ENCODE measurements at places on chromosomes 3 and 15.

DNA sequence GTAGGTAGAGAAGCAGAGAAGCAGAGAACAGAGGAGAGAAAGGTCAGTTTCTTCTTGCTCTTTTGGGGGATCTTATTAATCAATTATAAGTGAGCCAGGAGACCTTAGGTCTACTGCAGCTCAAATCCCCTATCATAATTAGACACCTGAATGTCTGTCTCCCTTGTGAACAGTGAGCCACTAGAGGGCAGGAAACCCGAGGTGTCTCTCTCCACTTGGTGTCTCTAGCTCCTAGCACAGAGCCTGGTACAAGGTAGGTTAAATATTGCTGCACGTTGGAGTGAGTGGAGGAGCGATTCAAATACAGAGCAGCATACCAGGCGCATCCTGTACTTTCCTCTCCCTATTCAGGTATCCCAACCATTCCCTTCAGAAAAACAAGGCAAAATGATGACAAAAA lies 2.0 kb upstream of the ST8SIA2 start:
- no peak for DNase-seq

GRCh38 chr15:67035886-67036285 lies 29.5 kb upstream of the SMAD3 start:
- DNase-seq, result no peak

- no peak for DNase-seq
Observed at GRCh38 chr3:176926688-176927087, 270.6 kb downstream of the TBL1XR1 start.

DNA sequence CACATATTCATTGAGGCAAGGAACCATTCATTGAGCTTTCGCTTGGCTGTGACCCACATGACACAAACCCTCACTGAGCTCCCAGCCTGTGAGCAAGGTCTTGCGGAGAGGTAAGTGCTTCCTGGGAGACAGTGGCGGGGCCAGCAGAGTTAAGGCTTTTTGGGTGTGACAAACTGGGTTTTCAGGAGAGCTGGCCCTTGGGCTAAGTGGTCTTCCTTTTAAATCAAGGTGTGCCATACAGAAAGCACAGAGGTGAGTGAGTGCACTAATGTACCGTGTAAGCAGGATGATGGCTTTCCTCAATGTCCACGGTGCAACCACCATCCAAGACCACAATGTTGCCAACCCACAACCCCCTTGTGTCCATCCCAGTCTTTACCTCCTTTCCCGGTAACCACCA lies 28.6 kb downstream of the POMGNT2 start:
- no peak for DNase-seq

GRCh38 chr3:31768479-31769125 lies 212.5 kb downstream of the OSBPL10 start:
- DNase-seq, result peak; percentile 74

GRCh38 chr3:126467611-126467955 lies 8.1 kb downstream of the ZXDC start:
- peak; percentile 42 for DNase-seq

DNA sequence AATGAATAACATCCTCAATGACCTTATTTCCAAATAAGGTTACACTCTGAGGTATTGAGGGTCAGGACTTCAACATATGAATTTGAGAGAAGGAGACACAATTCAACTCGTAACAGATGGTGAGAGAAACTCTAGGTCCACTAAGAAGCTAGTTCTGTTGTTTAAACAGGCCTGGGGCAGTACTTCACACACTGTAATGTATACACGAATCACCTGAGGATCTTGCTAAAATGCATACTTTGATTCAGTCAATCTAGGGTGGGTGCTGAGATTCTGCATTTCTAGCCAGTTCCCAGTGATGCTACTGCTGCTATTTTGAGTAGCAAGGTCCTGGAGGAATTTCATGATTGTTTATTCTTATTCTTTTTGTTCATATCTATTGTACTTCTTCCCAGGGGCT lies 186.8 kb downstream of the SATB1 start:
- no peak for DNase-seq

DNA sequence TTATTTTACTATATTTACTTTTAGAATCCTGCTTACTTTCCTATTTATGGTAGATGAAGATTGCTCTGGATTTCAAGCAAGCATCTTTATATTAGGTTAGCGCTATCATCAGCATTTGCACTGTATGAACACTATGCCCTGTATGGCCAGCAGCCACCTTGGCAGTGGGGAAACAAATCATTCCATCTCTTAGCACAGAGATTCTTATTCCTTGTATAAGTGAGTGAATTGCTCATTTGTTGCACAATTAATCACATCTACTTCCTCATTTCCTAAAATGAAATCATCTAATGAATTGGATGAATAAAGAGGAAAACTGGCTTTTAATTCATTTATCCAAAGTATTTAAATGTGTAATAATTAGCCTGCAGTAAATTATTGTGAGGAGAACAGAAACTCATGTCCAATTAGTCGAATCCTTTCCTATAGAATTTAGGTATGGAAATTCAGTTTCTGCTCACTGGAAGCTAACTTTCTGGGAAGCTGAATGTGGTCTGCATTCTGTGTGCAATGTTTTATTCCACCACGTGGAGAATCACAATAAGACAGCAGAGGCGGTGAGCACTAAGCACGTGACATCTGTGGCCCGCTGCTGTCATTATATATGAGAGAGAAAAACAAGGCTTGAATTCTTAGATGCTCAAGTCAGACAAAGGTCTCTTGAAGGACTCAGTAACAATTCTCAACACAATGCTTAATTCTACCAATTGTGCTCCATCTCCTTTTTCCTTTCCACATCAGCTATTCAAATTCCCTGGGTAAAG lies 93.4 kb downstream of the PEX5L start:
- DNase-seq, result no peak

GRCh38 chr3:20225769-20226168 lies 39.8 kb upstream of the SGO1 start:
- no peak for DNase-seq

DNA sequence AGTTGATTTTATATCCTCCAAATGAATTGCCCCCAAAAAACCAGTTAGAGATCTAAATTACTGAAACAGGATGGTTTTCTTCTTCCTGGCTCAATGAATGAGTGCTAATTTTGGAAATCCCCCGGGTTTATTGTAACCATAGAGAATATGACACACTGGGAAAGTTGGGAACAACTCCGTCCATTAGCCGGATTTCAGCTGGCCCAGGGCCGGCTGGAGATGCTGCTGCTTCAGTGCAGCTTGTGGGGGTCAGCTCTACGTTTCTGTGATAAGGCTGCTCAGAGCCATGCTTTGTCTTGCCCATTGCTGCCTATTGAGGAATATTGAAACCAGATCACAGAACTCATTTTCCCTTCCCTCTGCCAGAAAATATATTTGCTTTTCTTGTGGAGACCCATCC lies 20.3 kb downstream of the GYG1 start:
- DNase-seq, result no peak

GRCh38 chr3:5585085-5585484 lies 397.6 kb downstream of the EDEM1 start:
- DNase-seq, result no peak

DNA sequence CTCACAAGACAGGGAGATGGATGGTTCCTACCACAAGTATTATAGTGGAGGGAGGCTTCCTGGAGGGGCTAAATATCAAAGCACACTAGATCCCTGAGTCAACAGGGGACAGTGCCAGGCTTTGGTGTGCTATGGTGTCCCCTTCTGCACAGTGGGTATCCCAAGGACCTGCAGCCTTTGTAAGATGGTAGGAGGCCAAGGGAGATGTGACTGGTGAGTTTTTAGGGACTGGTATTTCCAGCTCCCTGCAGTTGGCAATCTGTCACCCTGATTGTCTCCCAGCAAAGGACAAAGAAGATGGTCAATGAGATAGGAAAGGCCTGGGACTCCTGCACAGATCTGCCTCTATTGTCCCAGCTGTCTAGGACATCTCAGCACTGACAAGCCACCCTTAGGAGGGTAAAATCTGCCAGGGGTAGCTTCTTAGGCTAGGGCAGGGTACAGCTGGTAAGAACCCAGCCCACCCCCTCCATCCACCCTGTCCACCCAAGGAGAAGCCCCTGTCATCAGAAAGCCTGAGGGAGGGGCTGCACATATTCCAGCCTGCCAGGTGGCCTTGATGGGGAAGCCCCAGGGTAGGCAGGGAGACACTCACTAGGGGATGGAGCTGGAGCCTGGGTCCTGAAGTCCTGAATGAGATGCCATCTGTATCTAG lies 631 bp downstream of the CYP1A1 start:
- no peak for DNase-seq

DNA sequence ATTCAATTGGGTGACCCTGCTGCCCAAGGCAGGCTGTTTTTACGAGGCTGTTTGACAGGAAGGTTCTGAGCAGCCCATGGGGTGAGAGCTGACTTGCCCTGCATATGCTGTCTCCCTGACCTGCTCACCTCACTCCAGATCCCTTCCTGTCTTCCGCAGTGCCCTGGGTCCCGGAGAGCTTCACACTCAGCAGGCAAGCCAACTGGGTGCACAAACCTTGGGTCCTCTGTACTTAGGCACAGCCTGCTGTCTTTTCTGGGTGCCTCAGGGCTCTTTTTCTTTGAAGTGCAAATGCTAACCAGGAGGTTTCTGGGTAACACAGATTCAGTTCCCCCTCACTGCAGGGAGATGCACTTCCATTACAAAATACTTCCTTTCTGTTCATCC lies 32.8 kb downstream of the ZXDC start:
- peak; percentile 31 for DNase-seq

GRCh38 chr3:15892311-15893227 lies 94.8 kb upstream of the ANKRD28 start:
- no peak for DNase-seq

DNA sequence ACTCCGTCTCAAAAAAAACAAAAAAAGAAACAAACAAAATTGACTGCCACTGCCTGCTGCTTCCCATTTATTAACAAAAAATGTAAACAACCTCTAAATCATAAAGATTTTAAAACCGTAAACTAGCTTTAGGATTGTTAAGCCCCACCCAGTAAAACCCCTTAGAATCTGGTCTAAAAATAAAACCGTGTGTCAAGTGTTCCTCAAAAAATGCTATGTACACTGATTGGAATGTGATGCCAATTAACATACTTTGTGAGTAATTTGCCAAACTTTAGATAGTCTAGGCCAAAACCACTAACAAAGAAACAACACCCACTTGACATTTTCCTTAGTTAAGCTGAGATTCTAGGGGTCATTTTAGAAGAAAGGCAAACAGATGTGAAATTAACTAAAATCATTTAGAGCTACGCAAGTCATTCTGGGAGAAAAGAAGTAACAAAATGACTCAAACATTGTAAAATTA lies 5.3 kb downstream of the RAF1 start:
- DNase-seq, result no peak

DNA sequence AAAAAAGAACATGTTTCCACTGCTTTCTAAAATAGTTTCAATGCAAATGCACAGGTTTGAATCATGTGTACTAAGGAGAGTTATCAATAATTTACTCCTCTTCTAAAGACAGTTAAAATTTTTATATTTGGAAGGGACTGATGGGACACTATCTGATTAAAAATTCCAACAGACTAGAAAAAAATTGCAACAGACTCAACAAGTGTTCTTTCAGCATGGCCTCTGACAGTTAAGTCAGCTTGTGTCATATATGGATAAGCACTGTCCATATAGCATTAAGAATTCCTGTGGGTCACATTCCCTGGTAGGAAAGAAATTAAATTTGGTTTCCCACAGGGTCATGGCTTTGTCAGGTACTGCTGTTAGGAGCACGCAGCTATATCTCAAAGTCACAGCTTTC lies 96.8 kb downstream of the OSBPL10 start:
- DNase-seq, result no peak

- DNase-seq, result no peak
Observed at GRCh38 chr3:9902372-9903237, at the start of gene IL17RE. TSS of gene IL17RE (plus strand) at chr3:9902848. CDS start at chr3:9902933, 85 bp downstream.

DNA sequence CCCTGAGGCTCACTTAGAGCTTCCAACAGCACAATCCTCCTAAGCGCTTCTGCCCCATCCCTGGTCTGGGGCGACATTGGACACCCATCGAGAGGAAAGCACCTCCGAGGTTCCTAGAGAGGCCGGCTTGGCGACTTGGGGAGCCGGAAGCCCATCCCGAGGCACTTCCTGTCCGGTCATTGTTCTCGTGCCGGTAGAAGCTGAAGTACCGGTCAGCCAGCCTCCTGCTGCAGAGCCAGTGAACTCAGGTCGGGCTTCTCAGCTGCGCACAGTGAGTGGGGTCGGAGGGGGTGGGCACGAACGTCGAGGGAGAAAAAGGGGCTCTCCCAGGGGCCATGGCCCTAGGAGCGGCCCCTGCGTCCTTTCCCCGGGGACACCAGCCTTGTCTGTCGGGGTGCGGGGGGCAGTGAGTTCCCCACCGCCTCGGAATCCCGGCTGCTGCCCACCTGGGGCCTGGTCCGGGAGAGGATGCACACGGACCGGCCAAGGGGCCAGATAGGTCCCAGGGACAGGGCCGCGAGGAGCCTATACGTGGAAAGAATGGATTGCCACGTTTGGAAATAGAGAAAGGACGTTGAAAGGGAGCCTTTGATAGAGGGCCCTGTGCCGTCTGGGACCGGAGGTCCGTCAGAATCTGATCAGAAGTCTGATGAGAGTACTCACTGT lies at the start of gene ZNF35:
Gene ZNF35 (plus strand): TSS at position 169 of the 666 bp plus-strand sequence. CDS start 2,336 bp downstream, outside the sequence.
- DNase-seq, result peak; percentile 77

DNA sequence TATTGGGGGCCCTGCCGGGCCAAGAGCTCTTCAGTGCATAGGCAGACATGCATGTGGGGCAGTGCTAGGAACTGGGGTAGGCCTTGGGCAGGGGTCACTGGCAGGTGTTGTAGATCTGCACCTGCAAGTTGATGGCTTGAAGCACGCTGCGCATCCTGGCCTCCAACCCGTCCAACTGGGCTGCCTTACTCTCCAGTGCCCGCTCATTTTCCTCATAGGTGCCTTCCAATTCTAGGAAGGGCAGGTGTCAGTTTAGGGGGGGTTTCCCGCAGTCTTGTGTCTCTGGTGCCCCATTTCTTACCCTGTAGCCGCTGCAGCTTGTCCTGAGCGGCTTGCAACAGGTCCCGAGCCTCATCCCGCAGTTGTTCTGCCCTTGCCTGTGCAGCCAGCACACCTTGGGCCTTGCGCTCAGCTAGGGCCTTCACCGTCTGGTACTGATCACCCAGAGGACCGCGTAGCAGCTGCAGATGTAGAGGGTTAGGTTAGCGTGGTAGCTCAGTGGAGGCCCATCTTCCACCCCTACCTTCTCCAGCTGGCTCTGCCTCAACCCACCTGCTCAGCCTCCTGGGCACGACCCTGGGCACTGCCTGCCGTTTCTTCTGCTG lies 611 bp upstream of the USP19 start:
- no peak for DNase-seq

DNA sequence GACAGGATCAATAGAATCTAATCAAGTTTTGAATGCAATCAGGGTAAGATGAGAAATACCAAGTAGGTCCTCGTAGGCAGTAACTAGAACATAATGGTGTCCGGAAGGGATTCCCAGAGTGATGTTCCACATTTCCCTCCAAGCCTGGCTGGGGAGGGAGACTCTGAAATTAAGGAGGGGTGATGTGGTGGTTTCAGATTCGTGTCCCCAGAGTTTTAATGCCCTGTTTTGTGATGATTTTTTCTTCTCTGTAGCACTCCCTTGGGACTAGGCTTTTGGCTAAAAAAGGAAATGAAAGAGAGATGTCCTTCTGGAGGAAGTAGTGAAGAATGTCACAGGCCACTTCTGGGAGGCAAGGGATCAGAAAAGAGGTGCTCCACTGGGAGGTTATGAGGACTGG lies 108.3 kb upstream of the CACNA2D3 start:
- DNase-seq, result no peak

GRCh38 chr15:74428442-74428787 lies 5.3 kb downstream of the SEMA7A start:
- DNase-seq, result no peak
